Stimulated activated CD8-positive, alpha-beta memory T cell treated with anti-CD3 and anti-CD28 coated beads, Interleukin-15, amount 100 ng/mL, for 24 hours (primary cell): ENCODE measurements at places on chromosomes 4 and X.

DNA sequence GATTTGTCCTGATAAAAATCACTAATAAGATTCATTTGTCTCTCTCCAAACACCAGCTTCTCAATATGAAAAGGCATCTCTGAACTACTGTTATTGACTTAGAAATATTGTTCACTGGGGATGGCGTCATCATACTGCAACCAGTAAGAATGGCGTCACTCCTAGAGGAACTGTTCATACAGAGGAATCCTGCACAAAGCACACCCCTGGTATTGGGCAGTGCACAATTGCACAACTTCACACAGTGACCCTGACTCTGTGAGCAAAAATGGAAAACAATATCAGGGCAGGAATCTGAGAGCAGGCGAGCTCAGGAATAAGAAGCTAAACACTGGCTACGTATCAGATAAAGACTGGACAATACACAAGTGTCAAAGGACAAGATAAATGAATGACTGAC, 66.7 kb upstream of the PNPLA4 start:
- DNase-seq = no peak

- no peak for DNase-seq
Measured at GRCh38 chr4:176949029-176949428, 156.3 kb upstream of the VEGFC start.

DNA sequence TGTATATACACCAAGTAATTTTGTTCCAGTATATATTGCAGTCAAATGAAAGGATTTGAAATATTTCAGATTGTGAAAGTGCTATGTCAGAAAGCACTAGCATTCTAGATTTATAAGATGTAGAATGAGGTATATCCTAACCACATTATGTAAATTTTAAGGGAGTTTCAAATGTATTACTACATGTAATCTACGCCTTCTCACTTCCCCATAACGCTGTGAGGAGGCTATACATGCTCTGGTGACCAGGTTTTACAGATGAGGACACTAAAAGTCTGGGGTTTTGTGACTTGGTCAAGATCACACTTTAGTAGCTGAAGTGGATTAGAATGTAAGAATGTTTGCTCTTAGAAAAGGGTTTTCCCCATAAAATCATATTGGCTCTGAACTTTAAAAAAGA, 8.1 kb downstream of the ENPEP start:
- DNase-seq = no peak

DNA sequence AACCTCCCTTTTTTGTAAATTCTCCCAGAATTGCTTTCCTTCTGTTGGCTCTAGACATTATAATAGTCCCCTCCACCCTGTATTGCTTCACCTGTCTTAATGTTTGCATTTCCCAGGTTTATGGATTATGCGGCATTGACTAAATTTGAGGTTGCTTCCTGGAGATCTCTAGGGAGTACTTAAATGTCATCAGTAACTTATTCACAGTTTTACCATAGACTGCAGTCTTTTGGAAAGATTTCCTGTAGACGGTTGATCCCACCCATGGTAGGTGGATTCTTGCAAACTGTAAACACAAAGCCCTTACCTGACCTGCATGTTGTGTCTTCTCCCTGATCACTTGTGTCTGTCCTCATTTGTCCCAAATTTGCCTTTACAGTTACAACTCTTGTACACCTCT, 6.2 kb upstream of the NOX1 start:
- no peak for DNase-seq

DNA sequence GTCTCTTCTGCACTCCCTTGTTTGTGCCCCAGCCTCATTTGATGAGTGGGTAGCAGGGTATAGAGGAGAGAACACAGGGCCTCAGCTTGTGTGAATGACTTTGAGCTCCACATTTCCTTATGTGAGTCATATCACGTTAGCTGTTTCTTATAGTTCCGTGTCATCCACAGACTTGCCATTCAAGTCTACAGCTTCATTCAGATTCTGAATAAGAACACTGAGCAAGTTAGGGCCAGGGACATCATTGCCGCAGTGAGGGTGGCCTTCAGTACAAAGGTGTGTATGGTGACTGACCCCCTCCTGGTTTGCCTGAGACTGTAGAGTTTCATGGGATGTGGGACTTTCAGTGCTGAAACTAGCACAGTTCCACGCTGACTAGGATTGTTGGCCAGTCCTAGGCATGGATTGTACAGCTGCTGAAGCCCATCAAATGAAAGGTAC, 23.6 kb downstream of the KLF3 start:
- DNase-seq = no peak

DNA sequence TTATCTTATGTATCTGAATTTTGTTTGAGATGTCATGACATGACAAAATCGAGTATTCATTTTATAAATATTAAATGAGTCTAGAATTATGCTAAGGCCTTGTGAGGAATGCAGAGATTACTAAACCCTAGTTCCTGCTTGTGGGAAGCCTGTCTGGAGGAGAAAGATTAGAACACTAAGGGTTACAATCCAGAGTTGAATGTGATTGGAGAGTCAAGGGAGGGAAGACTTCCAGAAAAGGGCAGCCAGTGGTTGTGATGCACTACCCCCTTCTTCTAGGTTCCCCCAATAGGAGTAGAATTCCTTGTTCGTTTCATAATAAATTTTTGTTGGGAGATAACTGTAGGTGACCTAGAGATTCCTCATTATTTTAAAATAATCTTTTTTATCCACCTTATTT, 141.1 kb downstream of the AFF1 start:
- DNase-seq = no peak

- no peak for DNase-seq
Measured at GRCh38 chr4:6454112-6454910, 18.1 kb downstream of the PPP2R2C start.

- DNase-seq = no peak
Measured at GRCh38 chr4:59565836-59566235, 1634.3 kb upstream of the ADGRL3 start.
